ENCODE measurements at places on chromosomes 13 and 19. TPM values are rescaled to one million over a fixed set of nuclear protein-coding genes. Genes with fewer than 3 reads are reported as not detected.

The ZNF497 gene
- 0.98 TPM for total RNA-seq

The NTN5 gene
- not detected for total RNA-seq

The DUXA gene
- not detected for total RNA-seq

The GPR12 gene
- total RNA-seq, result 0.41 TPM

The CEACAM6 gene
- not detected for total RNA-seq

The FAM216B gene
- not detected for total RNA-seq

The PDE4C gene
- not detected for total RNA-seq

Measured in fibroblast of the aortic adventitia (primary cell).